SK-MEL-5 (cell line): ENCODE measurements at places on chromosomes 13 and 19. TPM values are rescaled to one million over a fixed set of nuclear protein-coding genes. Genes with fewer than 3 reads are reported as not detected.

TMEM86B gene
- total RNA-seq, result 0.21 and 0.55 TPM in 2 replicates

ZNF677 gene
- total RNA-seq, result 6.2 and 8.0 TPM in 2 replicates

LILRB4 gene
- not detected in 2 replicates for total RNA-seq

PLPP2 gene
- total RNA-seq, result 9.4 TPM in 2 replicates

MUC16 gene
- total RNA-seq, result not detected in 2 replicates

CPT1C gene
- 2.5 and 3.8 TPM in 2 replicates for total RNA-seq

STOML3 gene
- total RNA-seq, result 0.13 TPM in 1 of 2 replicates, not detected in the other

ZMYM2 gene
- total RNA-seq, result 84.3 and 84.6 TPM in 2 replicates

FXYD3 gene
- not detected in 2 replicates for total RNA-seq

DIAPH3 gene
- total RNA-seq, result 5.3 and 5.9 TPM in 2 replicates

MICOS13 gene
- 86.1 and 115 TPM in 2 replicates for total RNA-seq

NHLRC3 gene
- total RNA-seq, result 24.2 and 26.1 TPM in 2 replicates

SLC25A41 gene
- 0.13 TPM in 1 of 2 replicates, not detected in the other for total RNA-seq

URAD gene
- total RNA-seq, result not detected in 2 replicates

ADGRE3 gene
- total RNA-seq, result not detected in 2 replicates

OVOL3 gene
- total RNA-seq, result not detected in 2 replicates

THSD8 gene
- 4.7 TPM in 1 of 2 replicates, not detected in the other for total RNA-seq

NCR1 gene
- not detected in 2 replicates for total RNA-seq

BRSK1 gene
- total RNA-seq, result 3.3 and 3.5 TPM in 2 replicates

ELAVL3 gene
- not detected in 2 replicates for total RNA-seq

BST2 gene
- total RNA-seq, result 0.21 and 1.9 TPM in 2 replicates

NCAN gene
- not detected in 2 replicates for total RNA-seq

ZNF506 gene
- total RNA-seq, result 7.7 and 10.5 TPM in 2 replicates

CEACAM20 gene
- total RNA-seq, result not detected in 2 replicates

ZNF772 gene
- total RNA-seq, result 6.6 and 6.8 TPM in 2 replicates

SLC6A16 gene
- total RNA-seq, result 0.05 TPM in 1 of 2 replicates, not detected in the other

KLK7 gene
- not detected in 2 replicates for total RNA-seq

POSTN gene
- not detected in 2 replicates for total RNA-seq

HMGB1 gene
- 475 and 507 TPM in 2 replicates for total RNA-seq

LILRB3 gene
- total RNA-seq, result 1.1 TPM in 1 of 2 replicates, not detected in the other

TMEM190 gene
- not detected in 2 replicates for total RNA-seq

KANK2 gene
- total RNA-seq, result 10.7 and 10.9 TPM in 2 replicates

MEF2B gene
- total RNA-seq, result not detected in 2 replicates

KLK14 gene
- not detected in 2 replicates for total RNA-seq

ZNF90 gene
- 0.77 TPM in 1 of 2 replicates, not detected in the other for total RNA-seq

YIF1B gene
- 106 and 124 TPM in 2 replicates for total RNA-seq

HSD11B1L gene
- 4.4 and 5.5 TPM in 2 replicates for total RNA-seq

FLT3LG gene
- total RNA-seq, result 0.27 and 0.37 TPM in 2 replicates
